Activated CD4-positive, alpha-beta T cell treated with anti-CD3 and anti-CD28 coated beads, Interleukin-2, amount 50 U/mL, for 16 hours (primary cell): ENCODE measurements at places on chromosomes 16 and 17.
A peak's percentile ranks its signal among the peaks of the same experiment; 100 is the strongest.

DNA sequence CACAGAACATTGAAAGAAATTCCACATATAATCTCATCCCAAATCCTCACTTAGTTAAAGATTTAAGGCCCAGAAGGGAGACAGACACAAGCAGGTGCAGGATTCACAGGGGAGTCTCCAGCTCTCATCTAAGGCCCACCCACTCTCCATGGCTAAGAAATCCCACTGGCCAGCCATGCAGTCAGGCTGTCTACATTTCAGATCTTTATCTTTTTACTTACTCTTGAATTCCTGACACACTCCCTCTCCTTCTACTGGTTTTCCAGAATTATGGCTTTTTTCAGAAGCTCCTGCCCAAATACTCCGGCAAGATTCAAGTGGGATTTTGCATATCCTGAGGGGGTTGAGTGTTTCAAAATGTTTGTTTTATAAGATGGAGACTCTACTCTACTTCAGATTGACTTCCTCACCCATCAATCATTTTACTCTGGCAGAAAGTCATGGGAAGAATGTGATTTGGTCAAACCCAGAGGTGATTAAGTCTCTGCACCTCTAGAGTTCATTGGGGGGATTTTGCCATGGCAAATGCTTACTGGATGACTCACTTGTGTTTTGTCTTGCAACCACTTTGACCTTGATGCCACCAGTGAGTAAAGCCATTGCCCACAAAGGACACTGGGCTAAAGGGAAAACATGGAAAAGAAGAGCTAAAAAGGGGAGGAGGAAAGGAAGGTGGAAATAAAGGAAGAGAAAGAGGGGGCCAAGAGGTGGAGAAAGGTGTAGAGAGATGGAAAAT lies 688.8 kb upstream of the SALL1 start:
- DNase-seq: no peak

- DNase-seq: no peak
Measured at GRCh38 chr16:70749006-70749678, 51.8 kb downstream of the VAC14 start.

GRCh38 chr17:74234486-74234885 lies 21.1 kb downstream of the TTYH2 start:
- no peak for DNase-seq

GRCh38 chr17:37050920-37051319 lies 102.2 kb downstream of the AATF start:
- no peak for DNase-seq

DNA sequence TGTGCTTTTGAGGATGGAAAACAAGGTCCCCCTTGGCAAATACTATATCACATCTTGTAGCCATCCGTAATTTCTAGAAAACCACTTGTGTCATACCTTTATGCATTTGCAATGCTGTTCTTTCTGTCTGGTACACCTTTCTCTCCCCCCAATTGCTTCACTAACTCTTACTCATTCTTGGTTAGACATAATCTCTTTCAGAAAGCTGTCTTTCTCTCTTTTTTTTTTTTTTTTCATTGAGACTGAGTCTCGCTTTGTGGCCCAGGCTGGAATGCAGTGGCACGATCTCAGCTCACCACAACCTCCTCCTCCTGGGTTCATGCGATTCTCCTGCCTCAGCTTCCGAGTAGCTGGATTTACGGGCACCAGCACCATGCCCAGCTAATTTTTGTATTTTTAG lies 94.9 kb upstream of the C17orf78 start:
- no peak for DNase-seq

DNA sequence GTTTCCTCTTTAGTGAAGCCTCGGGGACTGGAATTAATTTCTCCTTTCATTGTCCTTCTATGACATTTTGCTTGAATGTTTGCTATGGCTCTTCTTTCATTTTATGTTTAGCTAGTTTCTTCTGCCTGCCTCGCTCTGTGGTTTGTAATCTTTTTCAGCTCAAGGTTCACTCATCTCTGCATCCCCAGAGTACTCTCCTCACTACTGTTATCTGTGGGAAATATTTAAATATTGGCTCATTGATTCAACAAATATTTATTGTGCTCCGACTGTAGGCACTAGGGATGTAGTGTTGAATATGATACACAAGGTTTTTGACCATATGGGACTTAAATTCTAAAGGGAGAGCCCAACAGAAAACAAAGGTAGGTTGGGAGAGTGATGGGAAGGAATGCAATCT lies 195.9 kb downstream of the PHKB start:
- DNase-seq: no peak

GRCh38 chr17:51995797-51996403 lies 162.6 kb downstream of the CA10 start:
- no peak for DNase-seq

DNA sequence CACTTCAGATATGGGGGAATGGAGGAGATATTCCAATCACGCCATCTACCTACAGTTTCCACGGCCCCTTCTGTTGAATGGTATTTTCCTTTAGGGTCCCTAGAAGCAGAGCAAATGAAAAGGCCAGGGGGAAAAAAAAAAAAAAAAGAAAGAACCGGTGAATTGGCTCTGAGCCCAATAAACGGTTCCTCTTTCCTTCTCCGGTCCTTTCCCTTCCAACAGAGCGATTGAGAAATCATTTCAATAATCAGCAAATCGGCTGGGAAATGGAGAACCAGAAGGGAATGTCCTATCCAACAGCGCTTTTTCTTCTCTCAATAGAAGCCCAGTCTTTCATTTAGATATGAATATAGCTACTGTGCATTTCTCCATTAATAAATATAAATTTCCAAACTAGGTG lies 26.8 kb upstream of the HOXB13 start:
- no peak for DNase-seq

DNA sequence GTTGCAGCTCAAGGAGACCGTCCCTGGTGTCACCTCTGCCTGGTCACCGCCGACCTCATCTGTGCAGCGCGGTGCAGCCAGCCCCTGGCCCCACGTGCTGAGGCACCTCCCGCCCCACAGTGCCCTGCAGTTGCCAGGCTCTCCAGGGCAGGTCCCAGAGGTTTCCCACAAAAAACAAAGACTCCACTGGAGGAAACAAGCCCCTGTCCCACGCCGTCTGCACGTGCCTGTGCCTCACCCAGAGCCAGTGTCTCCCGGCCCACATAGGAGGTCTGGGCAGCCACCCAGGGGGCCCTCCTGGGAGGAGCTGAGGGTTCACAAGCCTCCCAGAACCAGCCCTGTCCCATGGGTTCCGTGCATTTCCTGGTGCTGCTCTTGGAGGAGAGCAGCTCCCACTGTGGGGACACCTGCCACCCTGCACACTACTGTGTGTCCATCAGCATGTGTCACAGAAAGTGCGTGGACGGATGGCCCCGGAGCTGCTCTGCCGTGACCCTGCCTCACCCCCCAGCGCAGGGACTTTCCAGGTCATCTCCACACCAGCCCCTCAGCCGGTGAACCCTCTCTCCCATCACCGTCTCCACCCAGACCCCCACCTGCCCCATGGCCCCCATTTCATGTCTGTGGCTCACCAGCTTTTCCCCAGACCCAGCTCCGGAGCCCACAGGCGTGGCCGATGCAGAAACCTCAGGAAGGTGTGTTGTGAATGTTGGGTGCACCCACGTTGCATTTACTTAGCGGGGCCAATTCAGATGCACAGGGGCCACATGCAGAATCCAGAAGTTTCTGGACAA lies 17.0 kb upstream of the CDH15 start:
- DNase-seq: no peak

DNA sequence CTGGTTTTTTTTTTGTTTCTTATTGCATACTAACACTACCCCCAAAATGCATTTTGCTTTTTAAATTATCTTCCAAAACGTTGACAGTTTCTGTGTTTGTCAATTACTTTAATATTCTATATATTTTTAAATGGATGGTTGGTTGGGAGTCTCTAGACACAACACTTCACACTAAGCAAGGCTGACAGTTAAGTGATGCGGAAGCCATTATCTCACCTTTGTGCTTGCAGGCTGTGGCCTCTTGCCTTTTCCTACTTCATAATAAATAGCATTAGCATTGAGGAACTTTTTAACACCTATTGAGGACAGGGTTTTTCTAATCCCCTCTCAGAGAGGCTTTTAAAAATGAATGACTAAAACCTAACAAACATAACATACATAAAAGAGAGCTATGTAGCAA lies 280.8 kb upstream of the TBX2 start:
- DNase-seq: no peak

- DNase-seq: no peak
Measured at GRCh38 chr16:89442990-89443726, 47.2 kb downstream of the ANKRD11 start.

GRCh38 chr17:32927724-32928585 lies at the start of gene TMEM98:
Gene TMEM98, plus strand, starts transcription at chr17:32928153. Its CDS starts 3,376 bp downstream, at chr17:32931529.
- no peak for DNase-seq

- no peak for DNase-seq
Measured at GRCh38 chr17:51685287-51685909, 425.1 kb downstream of the UTP18 start.

- no peak for DNase-seq
Measured at GRCh38 chr17:4232168-4232813, 31.5 kb downstream of the ANKFY1 start.

DNA sequence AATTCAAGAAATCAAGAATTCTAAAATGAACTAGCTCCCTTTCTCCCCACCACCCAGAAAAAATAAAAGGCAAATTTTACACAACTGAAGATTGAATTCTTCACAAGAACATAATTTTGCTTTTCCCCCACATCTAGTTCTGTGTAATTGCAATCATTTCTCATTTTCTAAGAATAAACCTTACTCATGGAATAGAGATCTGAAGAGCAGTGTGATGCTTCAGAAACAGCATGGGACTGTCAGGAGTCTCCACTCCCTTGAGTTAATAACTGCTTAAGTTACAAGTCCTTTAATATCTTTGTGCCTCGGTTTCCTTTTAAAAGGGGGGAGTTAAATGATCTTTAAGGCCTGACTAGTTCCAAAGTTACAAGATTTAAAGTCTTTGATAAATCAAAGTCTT lies 53.7 kb downstream of the CACNG1 start:
- DNase-seq: no peak

DNA sequence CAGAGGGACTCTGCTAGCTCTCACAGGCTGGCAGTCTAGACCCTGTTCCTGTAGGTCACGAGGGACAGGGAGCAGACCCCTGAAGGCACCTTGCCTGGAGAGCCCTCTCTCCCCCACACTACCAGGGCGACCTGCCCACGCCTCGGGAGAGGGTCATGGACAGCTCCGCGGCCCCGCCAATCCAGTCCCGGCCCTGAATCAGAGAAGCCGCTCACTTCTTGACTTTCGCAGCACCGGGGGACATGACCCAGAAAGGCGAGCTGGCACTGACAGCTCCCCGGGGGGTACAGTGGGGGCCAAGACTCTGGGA lies 5.1 kb downstream of the KIFC3 start:
- DNase-seq: no peak

DNA sequence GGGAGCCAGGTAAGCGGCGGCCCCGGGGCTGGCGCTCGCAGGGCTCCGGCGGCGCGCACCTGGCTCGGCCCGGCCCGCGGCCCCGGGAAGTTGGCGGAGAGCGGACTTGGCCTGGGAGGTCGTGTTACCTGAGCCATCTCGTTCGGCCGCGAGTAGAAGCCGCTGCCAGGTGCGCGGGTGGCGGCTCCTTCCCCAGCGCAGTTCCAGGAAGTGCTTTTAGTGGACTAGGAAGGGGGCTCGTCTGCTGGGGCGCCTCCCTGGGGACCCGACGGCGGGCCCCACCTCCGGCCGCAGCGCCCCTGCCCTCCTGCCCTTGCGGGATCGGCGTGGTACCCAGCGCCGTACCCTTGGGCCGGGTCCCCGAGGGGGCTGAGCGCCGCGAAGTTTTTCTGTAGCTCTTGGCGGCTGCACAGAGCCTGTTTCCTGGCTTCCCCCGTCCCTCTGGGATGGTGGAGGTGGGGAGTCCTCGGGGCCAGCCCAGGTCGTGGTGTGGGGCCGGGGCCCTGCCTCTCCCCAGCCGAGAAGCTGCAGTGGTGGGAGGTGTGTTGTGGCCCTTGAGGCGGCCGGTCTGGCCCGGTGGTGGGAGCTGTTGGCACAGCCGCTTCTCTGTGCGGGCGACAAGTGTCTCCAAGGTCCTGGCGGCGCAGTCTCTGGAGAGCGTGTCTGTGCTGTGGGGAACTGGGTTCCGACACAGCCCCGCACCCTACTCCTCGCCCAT lies 96.9 kb downstream of the RAB11FIP4 start:
- no peak for DNase-seq

GRCh38 chr16:57530104-57530521 lies 6.3 kb downstream of the CCDC102A start:
- DNase-seq: peak; percentile 84

DNA sequence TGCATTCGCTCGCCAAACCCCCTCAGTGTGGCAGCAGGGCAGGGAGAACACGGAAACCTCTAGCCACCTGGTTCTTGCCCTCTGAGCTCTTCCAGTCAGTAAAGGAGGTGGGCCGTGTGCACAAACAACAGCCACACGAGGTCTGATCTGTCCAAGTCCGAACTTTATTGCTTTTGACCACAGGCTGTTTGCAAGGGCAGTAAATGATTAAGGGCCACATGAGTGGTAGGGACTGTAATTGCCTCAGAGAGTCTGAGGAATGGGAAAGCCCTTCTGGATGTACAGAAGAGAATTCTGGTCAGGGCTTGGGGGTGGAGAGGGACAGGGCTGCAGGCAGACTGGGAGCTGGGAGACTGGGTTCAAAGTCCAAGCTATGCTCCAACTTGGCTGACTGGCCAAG lies 75.7 kb upstream of the LHX1 start:
- no peak for DNase-seq

DNA sequence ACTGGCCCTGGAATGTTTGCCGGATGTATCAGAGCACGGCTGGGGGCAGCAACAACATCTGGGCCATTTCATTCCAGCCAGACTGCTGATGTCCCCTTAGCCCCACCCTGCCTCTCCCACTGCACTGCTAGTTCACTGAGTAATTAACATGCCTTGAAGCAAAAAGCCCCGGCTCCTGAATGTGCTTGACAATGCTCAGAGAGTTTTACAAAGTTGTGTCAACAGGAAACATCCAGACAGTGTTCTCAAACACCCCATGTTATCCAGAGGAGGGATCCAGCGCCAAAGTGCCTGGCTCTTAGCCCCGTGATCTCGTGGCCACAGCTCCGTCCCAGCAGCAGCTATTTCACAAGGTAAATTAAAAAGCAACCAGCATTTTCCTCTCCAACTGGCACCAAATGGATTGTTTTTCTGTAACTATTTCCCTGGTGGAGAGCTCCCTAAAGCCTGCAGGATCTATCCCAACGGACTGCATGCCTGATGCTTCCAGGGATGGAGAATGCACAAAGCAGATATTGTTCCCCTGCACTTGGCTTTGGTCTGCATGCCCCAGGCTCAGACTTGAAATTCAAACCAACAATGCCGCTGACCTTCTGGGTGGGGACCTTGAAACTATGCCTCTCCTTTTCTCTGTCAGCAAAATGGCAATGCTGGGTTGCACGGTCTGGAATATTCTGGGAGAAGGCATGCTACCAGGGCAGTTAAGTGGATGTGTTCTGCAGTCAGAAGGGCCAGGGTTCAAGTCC lies 115.6 kb upstream of the CDH5 start:
- DNase-seq: no peak

- DNase-seq: no peak
Measured at GRCh38 chr16:149024-149660, 3.3 kb upstream of the HBZ start.

- DNase-seq: no peak
Measured at GRCh38 chr17:77548967-77549366, 408.2 kb downstream of the SEC14L1 start.

- peak; percentile 19 for DNase-seq
Measured at GRCh38 chr17:48952904-48953303, 8.3 kb upstream of the SNF8 start.
